ENCODE measurements at places on chromosomes 16 and 17.

DNA sequence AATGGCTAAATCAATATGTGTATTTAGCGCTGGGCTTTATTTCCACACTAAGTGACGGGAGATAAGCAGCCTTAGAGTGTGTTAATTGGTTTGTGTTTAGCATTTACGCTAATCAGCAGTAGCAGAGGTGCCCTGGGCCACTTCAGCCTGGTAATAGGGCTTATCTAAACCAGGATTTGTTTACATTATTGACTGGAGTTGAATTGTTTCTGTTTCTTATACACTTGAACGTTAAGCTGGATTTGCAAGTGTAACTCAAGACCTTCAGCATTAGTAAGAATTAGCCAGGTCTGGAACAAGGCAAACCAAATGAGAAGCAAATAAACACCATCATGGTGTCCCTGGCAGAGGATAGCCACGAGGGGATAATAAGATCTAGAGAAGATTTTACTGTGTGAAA is 313.6 kb downstream of the HS3ST4 start:
- no peak for DNase-seq

GRCh38 chr17:10266296-10266876 is 68.0 kb upstream of the GAS7 start:
- DNase-seq, result no peak

GRCh38 chr16:65196420-65197075 is 74.7 kb upstream of the CDH11 start:
- DNase-seq, result no peak

GRCh38 chr17:81511804-81512561 is 616 bp downstream of the ACTG1 start:
- no peak for DNase-seq

GRCh38 chr17:1173432-1174262 is 6.1 kb downstream of the ABR start:
- no peak for DNase-seq

- DNase-seq, result no peak
Measured at GRCh38 chr16:11254913-11255736, 879 bp downstream of the SOCS1 start.

DNA sequence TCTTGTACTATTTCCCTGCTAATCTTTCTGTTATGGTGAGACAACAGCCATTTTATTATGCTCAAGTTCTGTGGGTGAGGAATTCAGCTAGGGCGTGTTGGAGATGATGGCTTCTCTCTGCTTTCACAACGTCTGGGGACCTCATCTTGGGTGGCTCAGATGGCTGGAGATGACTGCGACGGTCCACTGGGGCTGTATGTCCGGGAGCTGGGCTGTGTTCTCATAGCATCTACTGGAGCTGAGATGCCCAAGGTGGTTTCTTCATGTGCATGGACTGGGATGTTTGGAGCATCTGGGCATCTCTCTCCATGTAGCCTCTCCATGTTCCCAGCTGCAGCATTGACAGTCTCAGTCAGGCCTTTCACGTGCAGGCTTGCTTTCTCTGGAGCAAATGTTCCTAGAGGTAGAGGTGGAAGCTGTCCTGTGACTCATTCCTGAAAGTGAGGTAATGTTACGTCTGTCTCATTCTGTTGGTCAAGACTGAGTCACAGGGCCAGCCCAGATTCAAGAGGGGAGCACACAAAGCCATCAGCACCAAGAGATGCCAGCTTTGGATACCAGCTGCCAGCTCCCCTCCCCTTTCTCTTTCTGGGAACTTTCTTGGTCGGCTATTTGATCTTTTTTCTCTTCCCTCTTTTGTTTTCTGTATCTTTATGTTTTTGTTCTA is 96.2 kb downstream of the RAP1GAP2 start:
- DNase-seq, result peak; percentile 10

DNA sequence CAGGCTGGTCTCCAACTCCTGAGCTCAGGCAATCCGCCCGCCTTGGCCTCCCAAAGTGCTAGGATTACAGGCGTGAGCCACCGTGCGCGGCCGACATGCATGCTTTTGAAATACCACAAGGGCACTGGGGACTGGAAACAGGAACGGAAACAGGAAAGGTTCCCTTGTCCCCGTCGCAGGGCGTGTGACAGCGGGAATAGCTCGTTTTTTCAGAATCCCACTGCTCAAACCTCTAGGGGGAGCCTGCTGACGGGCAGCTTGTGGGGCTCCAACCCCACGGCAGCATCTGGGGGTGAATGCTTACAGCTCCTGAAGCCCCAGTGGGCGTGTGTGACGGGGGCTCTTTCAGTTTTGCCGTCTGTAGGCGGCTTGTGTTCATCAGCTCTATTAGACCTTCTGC is 18.8 kb upstream of the ASGR2 start:
- no peak for DNase-seq

DNA sequence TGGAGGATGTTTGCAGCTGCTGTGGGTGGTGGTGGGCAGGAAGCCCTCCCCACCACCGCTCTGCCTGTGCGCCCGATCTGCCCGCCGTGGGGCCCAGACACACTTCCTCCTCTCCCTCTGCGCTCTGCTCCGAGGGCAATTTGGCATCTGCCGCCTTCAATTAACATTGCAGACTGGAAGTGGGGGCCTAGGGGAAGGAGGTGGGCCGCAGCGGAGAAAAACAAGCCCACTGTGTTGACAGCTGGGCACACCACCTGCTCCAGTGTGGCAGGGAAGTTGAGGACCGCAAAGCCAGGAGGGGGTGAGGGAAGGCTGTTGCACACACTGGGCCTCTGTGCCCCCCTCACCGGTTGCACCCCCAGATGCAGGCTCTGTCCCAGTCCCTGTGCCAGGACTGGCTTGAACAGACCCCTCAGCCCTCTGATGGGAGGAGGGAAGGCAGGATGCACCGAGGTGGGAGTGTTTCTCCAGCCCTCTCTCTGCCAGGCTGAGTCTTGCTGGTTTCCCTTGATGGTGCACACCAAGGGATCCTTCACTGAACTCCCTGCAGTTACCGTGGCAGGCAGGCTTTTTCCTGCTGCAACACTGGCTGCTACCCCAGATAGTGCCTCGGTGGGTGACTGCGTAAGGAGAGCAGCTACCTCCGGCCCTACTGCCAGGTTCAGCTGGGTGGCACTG is 72.8 kb upstream of the MED9 start:
- no peak for DNase-seq

GRCh38 chr16:65745201-65745708 is 621.2 kb upstream of the CDH5 start:
- DNase-seq, result no peak

GRCh38 chr16:55487048-55487803 is 8.2 kb downstream of the MMP2 start:
- DNase-seq, result peak; percentile 96

DNA sequence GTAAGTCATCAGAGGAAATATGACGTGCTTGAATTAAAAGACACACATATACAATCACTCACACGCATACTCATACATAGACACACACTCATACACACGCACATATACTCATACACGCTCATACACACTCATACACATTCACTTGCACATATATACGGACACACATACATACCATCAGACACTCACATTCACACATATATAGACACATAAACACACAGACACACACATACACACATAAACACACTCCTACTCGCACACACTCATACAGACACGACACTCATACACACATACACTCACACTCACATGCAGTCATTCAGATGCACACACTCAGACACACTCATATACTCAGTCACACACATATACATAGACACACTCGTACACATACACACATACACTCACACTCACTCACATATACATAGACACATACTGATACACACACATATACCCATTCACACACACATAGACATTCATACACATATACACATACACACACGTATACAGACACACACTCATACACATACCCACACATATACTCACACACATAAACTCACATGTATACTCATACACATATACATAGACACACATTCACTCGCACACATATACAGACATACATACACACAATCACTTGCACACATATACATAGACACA is 24.9 kb upstream of the NUDT16L1 start:
- DNase-seq, result no peak

- no peak for DNase-seq
Measured at GRCh38 chr17:1830288-1830687, 483 bp downstream of the RPA1 start.

DNA sequence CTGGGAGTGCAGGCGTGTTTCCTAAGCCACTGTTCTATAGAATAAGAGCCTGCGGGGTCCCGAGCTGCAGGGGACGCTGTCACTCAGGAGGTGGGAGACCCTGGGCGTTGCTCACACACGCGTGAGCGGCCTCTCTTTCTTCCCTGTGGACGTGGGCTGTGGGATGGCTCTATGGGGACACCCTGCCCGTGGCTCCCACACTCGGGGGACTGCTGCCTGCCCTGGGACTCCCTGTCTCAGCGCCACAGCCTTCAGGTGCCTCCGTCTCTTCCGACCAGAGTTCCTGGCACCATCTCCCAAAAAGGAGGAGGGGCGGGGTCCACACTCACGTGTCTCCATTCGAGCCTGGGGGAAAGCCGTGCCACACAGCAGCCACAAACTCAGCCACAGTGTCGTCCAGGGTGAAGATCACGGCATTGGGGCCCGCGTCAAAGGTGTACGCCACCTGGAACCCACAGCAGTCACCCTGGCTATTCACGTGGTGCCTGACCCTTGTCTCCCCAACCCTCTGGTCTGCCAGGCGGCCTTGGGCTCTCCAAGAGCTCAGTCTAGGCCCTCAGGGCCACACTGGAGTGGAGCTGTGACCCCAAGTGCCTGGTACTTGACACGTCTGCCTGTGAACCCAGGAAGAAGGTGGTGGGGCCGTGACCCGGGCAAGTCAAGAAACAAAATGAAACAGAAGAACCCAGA is 3.7 kb upstream of the CYBA start:
- no peak for DNase-seq

DNA sequence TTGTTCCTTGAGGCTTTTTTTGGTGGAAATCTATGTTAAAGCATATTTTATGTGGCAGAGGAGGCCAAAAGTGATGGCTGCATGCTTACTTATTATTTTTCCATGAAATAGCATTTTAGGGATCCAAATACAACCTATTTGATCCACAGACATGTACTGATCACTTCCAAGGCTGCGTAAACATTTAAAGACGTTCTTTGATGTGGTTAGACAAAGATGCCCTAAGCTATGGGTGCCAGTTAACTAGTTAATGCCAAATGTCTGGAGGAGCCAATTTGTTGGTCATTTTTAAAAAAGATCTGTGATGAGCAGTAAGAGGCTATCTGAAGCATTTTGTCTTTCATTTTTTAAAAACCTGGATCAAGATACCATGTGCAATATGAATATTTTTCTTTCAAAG is 17.3 kb upstream of the PRKCA start:
- DNase-seq, result no peak

DNA sequence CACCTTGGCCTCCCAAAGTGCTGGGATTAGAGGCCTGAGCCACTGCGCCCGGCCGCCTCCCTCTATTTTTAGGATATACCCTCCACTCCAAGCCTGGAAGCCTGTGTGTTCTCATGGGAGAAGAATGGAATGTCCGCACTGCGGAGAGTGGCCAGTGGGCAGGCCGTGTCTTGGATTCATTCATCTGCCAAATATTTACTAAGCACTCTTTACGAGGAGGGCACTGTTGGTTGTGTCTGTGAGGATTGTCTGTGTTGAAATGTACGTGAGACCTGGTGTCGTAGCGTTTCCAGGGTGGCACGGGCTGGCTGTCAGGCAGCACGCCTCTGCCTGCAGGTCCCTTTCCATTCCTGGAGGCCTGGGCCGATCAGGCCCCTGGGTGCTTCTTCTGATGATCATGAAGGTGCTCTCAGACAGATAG is 19.2 kb downstream of the PGS1 start:
- no peak for DNase-seq

DNA sequence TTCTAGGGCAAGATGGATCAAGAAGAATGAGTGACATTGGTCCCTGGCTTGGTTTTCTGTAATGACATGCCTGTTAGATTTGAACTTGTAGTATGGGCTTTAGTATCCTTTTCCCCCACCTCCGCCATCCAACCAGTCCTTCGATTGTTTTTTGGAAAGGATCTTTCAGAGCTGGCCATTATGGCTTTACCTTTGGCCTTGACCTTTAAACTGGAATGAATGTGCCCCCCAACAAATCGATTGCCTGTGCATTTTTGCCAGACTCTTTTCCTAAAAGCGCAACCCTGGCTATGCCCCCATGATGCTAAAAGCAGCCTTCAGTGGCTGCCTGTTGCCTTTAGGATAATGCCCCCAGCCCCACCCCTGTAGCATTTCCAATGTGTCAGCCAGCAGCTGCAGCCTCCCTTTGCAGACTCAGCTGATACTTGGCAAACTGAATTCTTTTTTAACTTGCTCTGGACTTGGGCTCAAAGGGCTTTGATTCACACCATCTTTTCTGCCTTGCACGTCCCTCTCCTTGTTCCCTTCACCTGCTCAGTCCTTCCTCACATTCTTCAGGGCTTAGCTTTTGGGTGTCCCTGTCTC is 4.0 kb downstream of the GPRC5C start:
- DNase-seq, result no peak

GRCh38 chr16:78775161-78775561 is 675.7 kb downstream of the WWOX start:
- no peak for DNase-seq

DNA sequence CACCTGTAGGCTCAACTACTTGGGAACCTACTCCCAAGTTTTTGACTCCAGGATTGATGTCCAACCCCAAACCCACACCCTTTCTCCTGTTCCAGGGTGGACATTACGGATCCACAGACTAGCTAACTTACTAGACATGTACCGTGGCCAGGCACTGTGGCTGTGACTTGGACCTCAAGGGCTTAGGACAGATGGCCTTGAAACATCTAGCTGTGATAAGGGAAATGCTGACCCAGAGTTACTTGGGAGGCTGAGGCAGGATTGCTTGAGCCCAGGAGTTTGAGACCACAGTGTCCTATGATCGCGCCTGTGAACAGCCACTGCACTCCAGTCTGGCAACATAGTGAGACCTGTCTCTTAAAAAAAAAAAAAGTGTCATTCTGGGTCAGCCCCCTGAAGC is 4.2 kb downstream of the STARD3 start:
- no peak for DNase-seq

GRCh38 chr17:77933777-77934398 is 24.6 kb upstream of the TNRC6C start:
- no peak for DNase-seq

GRCh38 chr17:36686123-36686669 is 84.8 kb downstream of the MRM1 start:
- DNase-seq, result no peak

GRCh38 chr17:74212209-74212912 is 1.0 kb upstream of the TTYH2 start:
- DNase-seq, result no peak

DNA sequence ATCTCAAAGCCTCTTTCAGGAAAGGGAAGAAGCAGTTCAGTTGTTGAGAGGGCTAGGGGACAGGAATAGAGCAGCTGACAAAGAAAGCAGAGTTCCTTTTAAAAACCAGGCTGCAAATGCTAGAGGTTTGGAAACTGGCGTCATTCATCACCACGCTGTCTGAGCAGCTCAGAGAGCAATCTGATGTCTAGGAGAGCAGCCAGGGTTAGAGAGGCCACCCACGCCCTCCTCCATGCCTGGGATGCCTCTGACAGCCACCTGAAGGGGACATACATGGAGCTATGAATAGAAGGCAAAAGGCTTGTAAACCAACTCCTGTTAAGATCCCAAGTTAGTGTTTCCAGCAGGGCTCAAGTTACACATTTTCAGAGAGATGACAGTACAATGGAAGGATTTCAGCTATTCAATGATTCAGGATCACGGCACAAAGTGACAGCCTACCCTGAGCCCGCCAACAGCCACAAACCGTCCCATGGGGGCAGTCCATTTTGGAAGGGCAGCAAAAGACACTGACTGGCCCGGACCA is 12.4 kb downstream of the RAB5C start:
- peak; percentile 59 for DNase-seq
